ENCODE measurements at places on chromosomes 1 and 21.

- no peak for DNase-seq
Observed at GRCh38 chr21:31671146-31671716, 11.7 kb downstream of the SOD1 start.

DNA sequence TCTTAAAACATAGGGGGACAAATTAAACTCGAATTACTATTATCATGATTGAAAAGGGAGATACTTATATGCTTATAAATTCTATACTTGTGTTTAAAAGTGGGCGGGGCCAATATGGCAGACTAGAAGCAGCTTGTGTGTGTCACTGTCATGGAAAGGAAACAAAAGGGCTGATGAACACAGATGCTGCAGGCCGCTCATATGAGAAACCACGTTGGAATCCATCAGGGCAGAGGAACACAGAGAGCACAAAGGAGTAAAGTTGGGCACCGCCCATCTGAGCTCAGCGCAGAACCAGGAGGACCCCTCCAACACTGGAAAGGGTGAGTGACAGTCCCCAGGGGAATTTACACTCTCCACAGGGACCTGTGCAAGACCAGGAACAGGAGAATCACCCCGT, 107.0 kb downstream of the SLC5A9 start:
- DNase-seq = no peak

DNA sequence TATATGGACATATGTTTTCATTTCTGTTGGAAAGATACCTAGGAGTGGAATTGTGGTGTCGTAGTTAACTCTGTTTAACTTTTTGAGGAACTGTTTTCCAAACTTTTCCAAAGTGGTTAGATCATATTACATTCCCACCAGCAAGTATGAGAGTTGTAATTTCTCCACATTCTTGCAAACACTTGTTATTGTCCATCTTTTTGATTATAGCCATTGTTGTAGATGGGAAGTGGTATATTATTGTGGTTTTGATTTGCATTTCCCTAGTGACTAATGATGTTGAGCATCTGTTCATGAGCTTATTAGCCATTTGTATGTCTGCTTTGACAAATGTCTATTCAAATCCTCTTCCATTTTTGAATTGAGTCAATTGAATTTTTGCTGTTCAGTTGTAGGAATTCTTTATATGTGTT, 19.8 kb downstream of the CAMTA1 start:
- no peak for DNase-seq

- DNase-seq = no peak
Observed at GRCh38 chr1:13774121-13774520, 74.1 kb downstream of the PRDM2 start.

DNA sequence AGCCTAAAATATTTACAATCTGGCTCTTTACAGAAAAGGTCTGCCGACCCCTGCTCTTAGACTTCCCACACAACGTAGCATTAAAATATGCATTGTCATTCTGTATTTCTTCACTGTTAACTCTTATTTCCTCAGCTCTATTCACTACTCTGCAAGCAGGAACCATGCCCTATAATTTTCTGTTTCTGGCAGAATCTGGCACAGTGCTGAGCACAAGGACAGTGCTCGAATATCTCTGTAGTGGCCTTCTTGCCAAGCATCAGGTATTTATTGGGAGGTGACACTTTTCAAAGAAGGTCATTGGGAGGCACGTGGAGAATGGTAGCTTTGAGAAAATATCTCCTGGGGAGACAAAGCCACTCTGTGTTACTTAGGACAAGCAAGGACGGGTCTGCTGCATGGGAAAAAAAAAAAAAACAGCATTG, 77.9 kb downstream of the PSMG1 start:
- no peak for DNase-seq

DNA sequence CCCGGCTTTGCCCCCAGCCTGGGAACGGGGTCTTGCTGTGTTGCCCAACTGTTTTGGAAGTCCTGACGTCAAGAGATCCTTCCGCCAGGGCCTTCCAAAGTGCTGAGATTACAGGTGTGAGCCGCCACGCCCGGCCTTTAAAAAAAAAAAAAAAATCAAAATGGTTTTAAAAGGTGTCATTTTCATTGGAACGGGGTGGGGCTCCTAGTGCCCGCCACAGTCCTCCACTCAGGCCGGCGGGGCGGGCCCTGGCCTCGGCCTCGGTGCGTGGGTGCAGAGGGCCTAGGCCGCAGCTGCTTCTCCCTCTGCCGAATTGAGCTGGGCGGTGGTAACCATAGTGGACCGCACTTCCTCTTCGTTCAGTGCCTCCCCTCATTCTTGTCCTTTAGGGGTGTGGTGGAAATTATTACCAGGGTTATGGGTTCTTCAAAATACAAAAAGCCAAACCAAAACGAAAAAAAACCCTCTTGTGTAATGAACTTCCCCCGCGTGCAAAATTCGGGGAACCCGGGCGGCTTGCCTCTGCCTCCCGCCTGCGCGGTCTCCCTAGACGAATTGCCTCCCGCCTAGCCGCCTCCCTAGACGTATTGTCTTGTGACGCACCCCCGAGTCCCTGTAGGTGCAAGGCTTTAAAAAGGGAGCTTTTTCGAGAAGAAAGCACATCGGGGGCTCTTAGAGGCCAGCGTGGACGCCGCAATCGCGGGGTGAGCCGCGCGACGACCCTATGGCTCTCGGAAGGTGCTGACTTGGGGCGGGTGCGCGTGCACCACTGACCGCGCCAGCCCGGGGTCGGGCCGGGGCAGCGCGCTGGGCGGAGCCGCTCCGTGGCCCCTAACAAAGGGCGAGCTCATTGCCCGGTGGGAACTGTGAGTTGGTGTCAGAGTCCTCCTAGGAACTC, 10.5 kb upstream of the SPEN start:
- peak; percentile 56 for DNase-seq

Measured in eye (tissue), 1 donor.